Activated CD4-positive, alpha-beta T cell treated with anti-CD3 and anti-CD28 coated beads, Interleukin-2, amount 10 ng/mL, durations not matched to agents 7 days and 5 days (primary cell): ENCODE measurements at places on chromosomes 5 and 9. TPM values are rescaled to one million over a fixed set of nuclear protein-coding genes. Genes with fewer than 3 reads are reported as not detected.

The GABRA6 gene
- total RNA-seq = not detected

The HSD17B3 gene
- not detected for total RNA-seq

The TLR4 gene
- 0.06 TPM for total RNA-seq

- H3K27me3 ChIP-seq = no peaks in the 10 kb centered on the region
- DNase-seq = no peak
- H3K27ac ChIP-seq = peak overlapping the region; percentile 84
- H3K36me3 ChIP-seq = peaks cover 65% of the 10 kb centered on the region
These were observed 12.9 kb upstream of the SLC34A1 start for GRCh38 chr5:177371120-177372033.

DNA sequence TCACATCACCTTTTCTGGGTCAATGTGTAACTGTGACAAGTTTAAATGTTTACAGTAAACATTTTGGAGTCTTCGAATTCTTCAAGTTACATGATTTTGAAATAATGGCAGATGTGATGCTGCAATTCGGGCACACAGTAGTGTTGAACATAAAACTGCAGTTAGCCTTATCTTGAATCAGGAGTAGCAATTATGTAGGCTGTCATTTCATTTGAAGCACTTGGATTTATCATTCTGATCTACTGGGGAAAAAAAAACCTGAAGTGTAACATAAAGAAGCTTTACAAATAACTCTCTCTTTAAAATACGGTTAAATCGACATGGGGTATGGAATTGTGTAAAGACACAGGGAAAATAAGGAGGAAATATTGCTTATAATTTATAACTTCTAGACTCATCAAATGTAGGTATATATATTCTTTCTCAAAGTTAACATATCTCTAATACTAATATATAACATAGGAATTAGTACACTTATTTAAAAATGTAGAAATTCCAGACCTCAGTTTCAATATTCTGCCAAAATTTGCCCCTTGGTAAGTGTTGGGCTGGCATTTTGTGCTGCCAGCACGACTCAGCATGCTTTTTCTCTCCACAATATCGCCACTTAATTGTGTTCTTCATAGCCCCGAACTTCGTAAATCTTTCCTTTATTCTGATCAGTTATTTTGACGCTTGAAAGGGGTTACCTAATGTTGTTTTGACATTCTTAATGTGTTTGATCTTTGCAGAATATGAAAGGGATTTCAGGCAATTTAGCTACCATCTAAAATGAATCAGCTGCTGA is 226.7 kb downstream of the PRR16 start:
- no peak overlapping the region for H3K27ac ChIP-seq
- no peaks in the 10 kb centered on the region for H3K27me3 ChIP-seq

DNA sequence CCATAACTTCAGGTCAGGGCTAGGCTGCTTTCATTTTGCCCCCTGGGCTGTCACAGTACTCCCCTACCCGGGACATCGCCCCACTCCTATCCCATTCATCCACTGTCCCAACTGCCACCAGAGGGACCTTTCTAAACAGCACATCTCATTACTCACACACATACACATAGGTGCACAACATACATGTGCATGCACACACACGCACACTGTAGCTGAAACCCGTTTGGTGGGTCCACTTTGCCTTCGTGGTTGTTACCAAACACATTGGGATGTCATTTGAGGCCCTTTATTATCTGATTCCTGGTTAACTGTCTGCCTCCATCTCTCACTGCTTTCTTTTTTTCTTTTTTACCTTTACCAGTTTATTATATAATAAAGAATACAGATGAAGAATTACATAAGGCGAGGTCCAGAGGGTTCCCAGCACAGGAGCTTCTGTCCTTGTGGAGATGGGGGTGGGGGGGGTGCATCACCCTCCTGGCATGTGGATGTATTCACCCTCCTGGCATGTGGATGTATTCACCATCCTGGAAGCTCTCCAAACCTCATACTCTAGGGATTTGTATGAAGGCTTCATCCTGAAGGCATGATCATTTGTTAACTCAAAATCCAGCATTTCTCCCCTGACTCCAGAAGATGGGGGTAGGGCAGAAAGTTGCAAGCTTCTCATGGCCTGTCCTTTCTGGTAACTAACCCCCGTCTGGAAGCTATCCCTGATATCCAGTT is 186.0 kb downstream of the GOLPH3 start:
- no peak for DNase-seq
- no peaks in the 10 kb centered on the region for H3K4me1 ChIP-seq
- no peak overlapping the region for H3K27ac ChIP-seq
- no peaks in the 10 kb centered on the region for H3K27me3 ChIP-seq
- no peaks in the 10 kb centered on the region for H3K36me3 ChIP-seq

- H3K27ac ChIP-seq = no peak overlapping the region
- no peaks in the 10 kb centered on the region for H3K36me3 ChIP-seq
- H3K4me1 ChIP-seq = peaks cover 7% of the 10 kb centered on the region
- peaks cover 8% of the 10 kb centered on the region for H3K27me3 ChIP-seq
- H3K4me3 ChIP-seq = no peak overlapping the region
- DNase-seq = no peak
These were observed 36.7 kb downstream of the GSN start for GRCh38 chr9:121304707-121305106.
